ENCODE measurements at places on chromosomes 6 and 20.

DNA sequence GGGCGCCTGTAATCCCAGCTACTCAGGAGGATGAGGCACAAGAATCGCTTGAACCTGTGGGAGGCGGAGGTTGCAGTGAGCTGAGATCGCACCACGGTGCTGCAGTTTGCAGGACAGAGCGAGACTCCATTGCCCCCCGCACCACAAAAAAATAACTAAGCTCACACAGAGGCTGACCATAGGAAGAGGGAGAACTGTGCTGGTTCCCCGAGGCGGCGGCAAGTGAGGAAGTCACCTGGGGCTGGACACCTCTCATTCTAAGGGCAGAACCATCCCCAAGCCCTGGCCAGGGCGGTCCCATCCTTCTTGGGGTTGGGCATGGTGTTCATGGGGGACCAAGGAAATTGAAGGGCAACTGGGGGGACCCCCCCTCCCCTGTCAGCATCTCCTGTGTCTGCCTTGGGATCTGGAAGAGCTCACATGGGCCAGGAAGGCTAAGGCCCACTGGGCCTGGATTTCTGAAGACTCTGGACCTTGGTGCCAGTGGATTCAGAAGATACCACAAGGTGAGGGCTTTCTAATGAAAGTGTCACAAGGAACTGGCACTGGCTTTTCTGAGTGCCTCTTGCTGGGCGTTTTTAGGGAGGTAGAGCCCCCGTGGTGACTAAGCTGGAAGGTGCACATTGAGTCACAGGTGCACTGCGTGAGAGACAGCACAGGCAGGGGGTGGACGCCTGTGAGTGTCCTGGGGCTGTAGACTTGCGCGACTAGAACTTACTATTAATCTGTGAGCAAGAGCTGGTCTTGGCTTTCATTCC is 11.5 kb downstream of the IRF4 start:
- no peak for DNase-seq

- no peak for DNase-seq
Observed at GRCh38 chr6:94636780-94637385, 940.5 kb upstream of the MANEA start.

DNA sequence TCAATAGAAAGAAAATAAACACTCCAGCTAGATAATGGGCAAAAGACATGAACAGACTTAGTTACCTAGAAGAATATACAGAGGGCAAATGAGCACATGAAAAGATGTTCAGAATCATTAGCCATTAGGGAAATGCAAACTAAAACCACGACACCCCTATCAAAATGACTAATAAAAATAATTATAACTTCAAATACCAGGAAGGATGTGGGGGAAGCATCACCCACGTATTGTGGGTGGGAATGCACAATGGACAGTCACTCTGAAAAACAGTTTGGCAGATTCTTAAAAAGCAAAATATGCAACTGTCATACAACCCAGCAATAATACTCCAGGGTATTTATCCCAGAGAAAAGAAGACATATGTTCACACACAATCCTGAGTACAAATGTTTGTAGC is 92.6 kb downstream of the DLL1 start:
- no peak for DNase-seq

DNA sequence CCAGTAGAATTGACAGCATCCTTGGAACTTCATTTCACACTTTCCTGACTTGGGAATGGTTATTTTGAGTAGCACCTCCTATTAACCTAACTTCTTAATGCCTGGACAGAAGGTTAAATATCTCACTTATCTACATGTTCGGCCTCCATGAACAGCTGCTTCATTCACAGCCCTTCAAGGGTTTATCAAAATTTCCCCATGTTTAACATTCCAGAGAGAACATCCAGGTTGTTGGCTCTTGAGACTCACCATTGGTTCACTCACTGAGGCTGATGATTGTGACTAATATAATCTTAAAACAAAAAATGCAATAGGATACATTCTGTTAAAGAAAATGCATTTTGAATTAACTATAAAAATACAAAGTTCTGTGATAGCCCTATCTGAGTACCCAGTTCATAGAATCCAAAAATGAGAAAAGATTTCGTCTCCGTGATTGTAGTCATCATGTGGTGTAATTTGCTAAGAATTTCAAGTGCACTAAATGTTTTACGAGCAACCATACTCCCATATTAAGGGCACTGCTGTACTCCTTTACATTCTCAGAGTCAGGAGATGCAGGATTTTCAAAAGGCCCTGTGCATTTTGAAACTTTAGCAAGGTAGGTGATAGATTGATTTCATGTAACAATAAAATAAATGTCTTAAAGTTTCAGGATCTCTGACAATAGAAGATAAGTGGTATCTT is 260.6 kb upstream of the TAB2 start:
- no peak for DNase-seq

- no peak for DNase-seq
Observed at GRCh38 chr6:13049666-13050254, 278.6 kb downstream of the TBC1D7 start.

DNA sequence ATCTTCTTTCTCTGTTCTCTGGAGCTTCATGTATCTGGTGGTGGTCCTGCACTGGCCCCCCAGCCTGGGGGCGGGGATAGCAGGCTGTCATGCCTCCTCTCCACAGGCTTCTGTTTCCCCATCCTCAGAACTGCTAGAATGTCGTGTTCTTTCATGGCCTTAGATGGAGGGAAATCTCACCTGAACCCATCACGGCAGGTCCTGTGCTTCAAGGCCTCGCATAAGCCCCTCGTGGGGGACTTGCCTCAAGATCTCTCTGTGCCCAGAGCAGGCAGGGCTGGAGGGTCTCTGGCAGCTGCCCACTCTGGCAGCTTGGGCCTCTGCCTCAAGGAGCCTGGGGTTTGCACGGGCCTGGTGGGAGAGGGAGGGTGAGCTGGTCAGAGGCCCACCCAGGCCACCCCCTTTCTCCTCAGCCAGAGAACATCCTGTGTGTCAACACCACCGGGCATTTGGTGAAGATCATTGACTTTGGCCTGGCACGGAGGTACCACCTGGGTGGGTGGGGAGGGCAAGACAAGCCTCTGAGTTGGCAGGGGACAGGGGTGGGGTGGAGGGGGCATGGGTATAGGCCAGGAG is 11.3 kb downstream of the MYLK2 start:
- no peak for DNase-seq

DNA sequence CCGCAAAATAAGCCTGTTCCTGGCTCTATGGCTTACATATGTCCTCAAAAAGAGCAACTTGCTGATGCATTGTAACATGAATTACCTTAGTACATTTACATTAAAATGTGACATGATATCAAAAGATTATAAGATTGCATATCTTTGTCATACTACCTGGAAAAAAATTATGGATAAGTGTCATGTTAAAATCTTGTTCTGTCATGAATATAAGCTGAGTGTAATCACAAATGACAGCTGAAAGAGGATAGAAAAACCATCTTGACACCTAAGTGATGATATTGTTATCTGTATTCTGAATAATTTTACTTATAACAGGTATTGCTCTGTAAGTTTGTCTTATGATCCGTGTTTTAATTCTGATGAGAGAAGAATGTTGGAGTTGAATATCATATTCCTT is 503.0 kb upstream of the RNF217 start:
- no peak for DNase-seq

DNA sequence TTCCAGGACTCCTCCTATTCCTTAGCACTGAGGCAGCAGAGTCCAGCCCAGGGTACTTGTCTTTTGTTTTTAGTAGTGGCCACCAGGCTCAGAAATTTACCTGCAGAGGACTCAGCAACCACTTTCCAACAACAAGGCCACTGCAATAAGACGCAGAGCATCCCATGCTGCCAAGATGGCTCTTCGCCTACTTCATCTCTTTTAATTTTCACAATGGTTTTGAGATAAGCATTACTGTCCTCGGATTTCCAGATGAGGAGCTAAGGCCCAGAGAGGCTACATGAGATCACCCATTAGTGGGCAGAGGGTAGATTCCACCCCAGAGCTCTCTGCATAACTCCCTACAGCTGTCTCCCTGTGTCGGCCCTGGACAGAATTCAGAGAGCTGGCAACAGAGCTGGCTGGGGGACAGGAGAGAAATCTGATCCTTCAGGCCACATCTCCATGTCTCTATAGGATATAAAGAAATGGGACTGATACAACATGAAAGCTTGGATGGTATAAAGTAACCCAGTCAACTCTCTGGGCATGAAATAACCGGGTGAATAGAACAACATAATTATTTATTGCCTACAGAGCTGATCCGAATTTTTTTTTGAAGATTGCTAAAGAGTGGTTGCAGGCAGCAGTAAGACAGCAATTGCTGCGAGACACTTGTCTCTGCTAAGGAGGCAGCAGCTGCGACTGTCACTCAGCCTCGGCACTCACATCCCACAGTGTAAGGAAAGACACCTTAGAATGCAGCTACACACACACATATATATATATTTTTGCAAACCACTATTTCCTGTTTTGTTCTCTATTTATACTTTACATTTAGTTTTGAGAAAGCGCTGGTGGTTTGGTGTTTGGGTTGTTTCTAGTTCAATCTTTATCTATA is 37.2 kb downstream of the SCML4 start:
- DNase-seq = peak; percentile 3

- no peak for DNase-seq
Observed at GRCh38 chr20:51487565-51488268, 54.8 kb downstream of the NFATC2 start.

DNA sequence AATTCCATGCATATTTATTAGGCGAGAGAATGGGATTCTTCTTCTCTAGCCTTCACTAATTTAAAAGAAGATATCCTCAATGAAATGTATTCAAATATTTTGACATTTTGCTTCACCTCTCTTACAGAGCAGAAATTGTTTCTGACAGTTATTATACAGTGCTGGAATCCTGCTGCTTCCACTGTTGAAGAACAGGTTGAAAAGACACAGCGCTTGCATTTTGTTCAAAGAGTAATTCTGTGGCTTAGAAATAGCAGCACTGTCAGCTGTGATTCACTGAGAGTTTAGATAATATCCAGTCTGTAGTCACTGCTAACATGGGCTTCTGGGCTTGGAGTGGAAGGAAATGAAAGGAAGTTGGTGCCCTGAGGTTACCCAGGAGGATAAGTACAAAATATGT is 117.1 kb upstream of the FBXL4 start:
- DNase-seq = no peak

- peak; percentile 67 for DNase-seq
Observed at GRCh38 chr6:118283766-118284165, 264.3 kb upstream of the PLN start.

DNA sequence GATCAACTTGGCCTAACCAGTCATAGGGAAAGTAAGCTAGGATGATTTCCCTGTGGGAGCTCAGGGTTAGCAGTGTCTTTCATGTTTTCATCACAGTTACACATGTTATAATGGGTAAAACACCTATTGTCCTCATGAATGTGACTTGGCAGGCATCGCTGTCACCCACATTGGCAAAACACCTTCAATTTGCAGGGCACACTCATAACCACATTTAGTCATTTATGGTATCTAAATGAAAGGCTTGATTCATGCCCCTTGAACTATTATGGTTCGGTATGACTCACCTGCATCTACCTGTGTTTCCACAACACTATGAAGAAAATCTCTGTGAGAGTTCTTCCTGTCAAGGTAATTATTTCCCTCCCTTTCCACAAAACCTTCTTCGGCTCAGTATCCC is 49.2 kb downstream of the FRK start:
- DNase-seq = no peak

GRCh38 chr20:6863355-6863754 is 95.9 kb downstream of the BMP2 start:
- no peak for DNase-seq

DNA sequence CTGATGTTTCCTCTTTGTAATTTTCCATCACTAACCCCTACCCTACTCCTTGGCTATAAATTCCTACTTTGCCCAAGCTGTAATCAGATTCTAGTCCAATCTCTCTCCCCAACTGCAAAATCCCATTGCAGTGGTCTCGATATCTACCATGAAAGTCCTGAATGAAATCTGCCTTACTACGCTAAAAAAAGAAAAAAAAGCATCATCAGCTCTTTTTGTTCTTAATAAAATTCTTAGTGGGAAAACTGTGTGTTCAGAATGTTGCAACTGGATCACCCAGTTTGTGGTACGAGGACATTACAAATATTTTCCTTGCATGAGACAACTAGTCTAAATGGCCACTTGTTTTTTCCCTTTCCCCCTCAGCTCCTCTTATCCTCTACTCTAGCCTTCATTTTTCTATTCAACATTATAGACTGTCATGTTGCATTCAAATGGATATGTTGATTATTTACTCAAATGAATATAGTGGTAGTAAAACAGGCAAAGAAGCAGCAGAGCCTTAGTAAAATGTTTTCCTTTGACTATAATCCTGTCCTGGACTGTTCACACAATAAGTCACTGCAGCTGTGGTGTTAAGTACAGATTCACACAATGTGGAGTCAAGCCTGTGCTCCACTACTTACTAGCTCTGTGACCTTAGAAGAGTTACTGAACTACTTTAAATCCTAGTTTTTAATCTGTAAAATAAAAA is 527.1 kb upstream of the MARCKS start:
- no peak for DNase-seq

GRCh38 chr6:28355743-28356665 is 6.3 kb downstream of the ZKSCAN3 start:
- peak; percentile 42 for DNase-seq

- no peak for DNase-seq
Observed at GRCh38 chr20:36313476-36313875, 7.3 kb downstream of the DLGAP4 start.

- DNase-seq = no peak
Observed at GRCh38 chr6:106167096-106167814, 81.1 kb downstream of the PRDM1 start.

- DNase-seq = no peak
Observed at GRCh38 chr20:24620937-24621519, 151.6 kb downstream of the SYNDIG1 start.

DNA sequence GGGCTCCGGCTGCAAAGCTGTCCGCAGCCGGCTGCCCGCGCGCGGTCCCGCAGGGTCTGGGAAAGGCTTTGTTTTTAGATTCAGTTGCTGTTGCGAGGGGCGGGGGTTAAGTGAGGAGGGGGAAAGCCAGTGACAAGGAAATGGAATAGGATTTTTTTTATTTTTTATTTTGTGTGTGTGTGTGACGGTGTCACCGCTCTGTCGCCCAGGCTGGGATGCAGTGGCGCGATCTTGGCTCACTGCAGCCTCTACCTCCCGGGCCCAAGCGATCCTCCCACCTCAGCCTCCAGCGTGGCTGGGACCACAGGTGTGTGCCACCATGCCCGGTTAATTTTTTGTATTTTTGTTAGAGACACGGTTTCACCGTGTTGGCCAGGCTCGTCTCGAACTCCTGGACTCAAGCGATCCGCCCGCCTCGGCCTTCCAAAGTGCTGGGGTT is 615 bp upstream of the UBE2J1 start:
- DNase-seq = no peak

DNA sequence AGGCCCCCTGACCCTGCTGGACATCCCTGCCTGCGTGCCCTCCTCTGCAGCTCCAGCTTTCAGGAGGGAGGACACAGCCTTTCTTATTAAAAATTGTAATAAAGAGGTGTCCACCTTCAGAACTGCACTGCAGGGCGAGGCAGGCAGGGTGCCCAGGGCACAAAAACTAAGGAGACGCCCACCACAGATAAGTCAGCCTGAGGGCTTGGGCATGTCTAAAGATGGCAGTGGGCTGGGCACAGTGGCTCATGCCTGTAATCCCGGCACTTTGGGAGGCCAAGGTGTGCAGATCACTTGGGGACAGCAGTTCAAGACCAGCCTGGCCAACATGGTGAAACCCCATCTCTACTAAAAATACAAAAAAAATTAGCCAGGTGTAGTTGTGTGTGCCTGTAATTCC is 7.0 kb upstream of the C20orf144 start:
- no peak for DNase-seq

GRCh38 chr6:46796848-46797580 is 3.8 kb downstream of the MEP1A start:
- no peak for DNase-seq
